NCI-H146 (cell line): ENCODE measurements at places on chromosomes 3 and 15.

DNA sequence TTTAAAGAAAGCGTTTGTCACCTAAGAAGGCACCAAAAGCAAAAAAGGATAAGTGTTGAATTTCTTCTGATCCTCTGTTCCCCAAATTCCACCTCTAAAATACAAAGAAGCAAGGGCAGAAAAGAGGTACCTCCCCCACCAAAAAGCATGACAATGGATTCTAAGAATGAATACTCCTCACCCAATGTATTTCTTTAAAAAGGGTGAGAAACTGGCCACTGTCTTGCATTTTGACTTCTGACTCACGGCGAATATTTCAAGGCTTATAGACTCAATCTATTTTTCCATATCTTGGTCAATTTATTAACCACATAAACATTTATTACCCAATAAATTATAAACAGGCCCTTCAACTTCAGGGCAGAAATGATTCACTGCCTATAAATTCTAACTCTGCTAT is 131.1 kb downstream of the NR1I2 start:
- DNase-seq = no peak

GRCh38 chr15:35061825-35062737 is 23.0 kb downstream of the NANOGP8 start:
- no peak for DNase-seq

- DNase-seq = no peak
These were observed 73.4 kb downstream of the CRYBG3 start for GRCh38 chr3:97895216-97895615.

DNA sequence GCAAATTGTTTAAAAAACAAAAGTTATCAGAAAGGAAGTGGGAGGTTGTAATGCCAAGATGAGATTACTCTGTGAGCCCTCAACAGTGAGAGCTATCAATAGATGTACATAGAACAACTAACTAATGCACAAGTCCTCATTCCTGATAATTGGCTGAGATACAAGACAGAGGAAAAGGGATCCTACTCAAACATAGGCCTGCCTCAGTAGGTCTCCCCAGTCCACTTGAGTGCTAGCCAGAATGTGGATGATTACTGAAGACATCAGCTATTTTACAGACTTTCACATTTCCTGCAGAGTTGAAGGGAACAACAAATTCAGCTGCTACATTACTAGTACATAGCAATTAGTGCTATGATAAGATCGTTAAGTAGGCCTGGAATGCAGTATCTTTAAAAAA is 981.9 kb downstream of the TUSC7 start:
- DNase-seq = no peak

GRCh38 chr3:106611116-106611515 is 742.3 kb upstream of the CBLB start:
- no peak for DNase-seq

DNA sequence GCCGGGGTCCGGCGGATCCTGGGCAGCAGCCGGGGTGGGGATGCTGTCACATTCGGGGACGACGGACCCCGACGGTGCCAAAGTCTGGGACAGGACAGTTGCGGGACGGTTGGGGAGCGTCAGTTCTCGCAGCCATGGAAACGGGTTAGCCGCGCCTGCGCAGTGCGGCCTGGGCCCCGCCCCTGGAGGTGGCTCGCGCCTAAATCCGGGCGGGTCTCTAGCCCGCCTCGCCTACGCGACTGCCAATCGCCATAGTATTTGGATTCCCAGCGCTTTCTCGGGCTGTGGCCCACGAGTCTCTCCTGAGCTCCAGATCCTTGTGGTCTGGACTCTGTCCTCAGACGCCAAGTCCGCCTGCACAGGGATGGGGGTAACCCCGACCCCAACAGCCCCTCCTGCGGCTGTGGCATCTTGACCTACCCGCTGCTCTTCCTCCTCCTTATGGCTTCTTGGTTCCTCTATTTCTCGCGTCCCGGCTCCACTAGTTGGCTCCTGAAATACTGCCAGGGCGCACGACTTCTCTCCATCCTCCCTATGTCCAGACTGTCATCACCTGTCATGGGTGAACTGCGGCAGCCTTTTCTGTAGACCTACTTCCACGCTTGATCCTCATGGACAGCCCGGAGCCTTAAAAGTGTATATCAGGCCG is at the start of gene ZMYND10:
TSS of gene ZMYND10 (minus strand) at position 147 of the 649 bp plus-strand sequence. CDS start 153 bp downstream, outside the sequence.
- peak; percentile 64 for DNase-seq

GRCh38 chr15:86802244-86802643 is 722.6 kb downstream of the AGBL1 start:
- DNase-seq = no peak

- no peak for DNase-seq
These were observed 513.2 kb upstream of the TBL1XR1 start for GRCh38 chr3:177710506-177710905.

DNA sequence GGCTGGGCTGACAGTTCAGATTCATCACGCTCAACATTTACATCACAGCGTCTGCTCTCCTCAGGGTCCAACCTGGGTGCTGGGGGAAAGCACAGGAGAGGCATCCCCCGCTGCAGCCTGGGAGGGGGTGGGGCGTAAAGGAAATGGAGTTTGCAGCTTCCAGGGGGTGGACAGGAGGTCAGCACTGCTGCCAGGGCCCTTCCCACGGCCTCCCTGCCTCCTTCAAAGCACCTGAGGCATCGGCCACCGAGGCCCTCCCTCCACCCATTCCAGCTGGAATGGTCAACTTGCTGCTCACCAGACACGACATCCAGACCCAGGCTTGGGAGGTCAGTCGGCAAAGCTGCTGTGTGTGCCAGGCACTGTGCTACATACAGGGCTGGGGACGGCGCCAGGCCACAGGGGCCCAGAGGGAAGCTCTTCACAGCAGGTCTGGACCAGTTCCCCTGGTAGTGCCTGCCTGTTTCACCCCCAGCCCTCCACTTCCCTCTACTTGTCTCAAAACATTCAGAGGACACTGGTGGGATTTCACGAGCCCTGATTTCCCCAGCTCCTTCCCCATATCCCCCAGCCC is 120.7 kb downstream of the ANP32A start:
- no peak for DNase-seq

DNA sequence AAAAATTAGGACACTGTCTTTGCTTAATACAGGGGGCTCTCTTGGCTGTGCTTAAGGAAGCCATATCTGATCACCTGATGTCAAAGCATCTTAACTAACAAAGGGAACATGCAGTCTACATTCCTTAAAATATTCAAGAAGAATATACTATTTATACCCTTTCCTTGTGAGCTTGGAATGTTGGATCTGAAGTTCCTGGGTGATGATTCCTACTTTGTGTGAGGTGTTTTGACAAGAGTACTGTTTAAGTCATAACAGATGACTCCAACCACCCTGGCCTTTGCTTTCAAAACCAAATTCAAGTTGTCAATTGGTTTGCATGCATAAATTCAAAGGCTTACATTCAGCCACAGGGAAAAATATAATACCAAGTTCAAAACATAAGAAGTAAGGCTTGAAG is 862.7 kb upstream of the SEMA6D start:
- DNase-seq = no peak

GRCh38 chr3:72143966-72144717 is 359.2 kb upstream of the PROK2 start:
- DNase-seq = no peak

GRCh38 chr3:172244011-172244410 is 204.2 kb downstream of the GHSR start:
- DNase-seq = no peak

- DNase-seq = no peak
These were observed 6.0 kb downstream of the IP6K1 start for GRCh38 chr3:49780080-49780974.

DNA sequence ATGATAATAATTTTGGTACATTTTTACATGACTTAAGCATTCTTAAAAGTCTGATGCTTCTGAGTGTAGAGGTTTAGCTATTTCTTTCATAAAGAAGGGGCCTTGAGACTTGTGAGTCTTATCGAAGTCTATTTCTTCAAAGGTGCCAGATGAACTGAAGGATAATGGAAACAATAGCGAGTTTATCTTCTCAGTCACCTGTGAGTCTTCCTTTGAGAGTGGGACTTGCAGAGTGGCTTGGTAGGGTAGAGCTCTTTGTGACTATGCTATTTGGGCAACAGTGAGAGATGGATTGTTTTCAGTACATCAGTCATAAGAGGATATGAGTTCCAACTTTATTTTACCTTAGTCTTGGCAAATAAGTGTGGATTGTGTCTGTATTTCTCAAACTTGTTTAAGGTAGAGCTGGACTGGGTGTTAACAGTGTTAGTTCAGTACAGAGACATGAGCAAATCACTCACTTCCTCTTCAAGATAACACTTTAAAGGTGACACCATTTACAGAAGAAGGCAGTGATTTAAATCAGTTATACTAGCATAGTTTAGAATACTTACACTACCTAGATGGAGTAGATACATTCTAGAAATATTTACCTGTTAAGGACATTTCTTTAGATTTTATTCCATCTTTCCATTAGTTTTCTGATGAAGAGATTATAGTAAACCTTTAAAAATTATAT is 3.2 kb downstream of the AKAP13 start:
- DNase-seq = no peak

GRCh38 chr3:98554580-98554979 is 22.8 kb downstream of the GPR15 start:
- DNase-seq = no peak

DNA sequence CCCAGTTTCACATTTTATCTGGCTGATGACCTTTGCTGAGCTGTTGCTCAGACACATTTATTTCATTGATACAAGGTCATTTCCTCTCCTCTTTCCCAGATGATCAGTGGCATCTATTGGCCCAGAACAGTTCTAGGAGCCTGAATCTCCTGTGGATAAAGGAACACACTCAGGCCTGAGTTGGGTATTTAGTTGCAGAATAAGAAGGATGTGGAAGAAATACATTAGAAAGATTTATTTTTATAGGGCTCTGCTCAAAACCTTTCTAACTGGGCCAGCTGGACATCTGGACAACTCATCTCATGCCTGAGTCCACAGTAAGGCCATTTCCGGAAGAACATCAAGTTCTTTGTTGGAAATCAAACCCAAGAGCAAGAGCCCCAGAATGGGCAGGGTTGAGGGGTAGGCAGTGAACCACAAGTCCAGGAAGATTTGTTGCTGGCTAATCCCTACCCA is 19.7 kb upstream of the MFGE8 start:
- no peak for DNase-seq

DNA sequence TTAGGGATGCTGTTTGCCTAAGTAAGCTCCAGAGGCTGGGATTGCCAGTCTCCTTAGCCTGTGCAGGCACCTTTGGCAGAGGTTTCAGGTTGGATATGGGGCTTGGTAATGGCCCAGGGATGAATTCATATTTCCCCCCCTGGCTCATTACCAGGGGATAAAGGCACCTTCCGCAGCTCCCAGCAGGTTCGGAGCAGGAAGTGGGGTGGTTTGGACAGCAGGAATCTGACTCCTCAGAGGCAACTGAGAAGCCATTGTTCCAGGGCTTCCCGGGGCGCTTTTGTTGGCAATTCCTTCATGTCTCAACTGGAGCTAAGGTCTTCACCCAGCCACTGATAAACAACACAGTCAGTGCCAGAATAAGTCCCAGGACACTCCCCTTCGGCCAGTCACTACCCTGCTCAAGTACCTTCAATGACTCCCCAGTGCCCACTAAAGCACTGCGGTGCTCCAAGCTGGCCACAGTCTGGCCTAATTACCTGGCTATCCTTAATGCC is 85.3 kb upstream of the SLC6A6 start:
- DNase-seq = peak; percentile 66

DNA sequence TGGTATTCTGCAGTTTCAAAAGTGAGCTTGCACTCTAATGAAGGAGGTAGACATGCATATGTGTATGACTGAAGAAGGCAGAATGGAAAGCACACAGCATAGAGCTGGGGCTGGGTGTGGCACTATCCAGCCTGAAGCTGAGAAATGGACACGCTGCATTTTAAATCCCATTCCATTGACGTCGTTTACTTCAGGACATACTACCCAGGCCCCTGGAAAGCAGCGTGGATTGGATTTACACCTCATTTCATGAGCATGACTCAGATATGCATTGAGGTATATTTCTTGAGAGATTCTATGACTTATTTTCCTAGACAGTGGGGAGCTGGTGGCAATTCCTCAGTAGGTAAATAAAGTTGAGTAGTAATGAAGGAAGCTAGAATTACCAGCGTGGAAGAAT is 101.4 kb downstream of the ABI3BP start:
- no peak for DNase-seq

DNA sequence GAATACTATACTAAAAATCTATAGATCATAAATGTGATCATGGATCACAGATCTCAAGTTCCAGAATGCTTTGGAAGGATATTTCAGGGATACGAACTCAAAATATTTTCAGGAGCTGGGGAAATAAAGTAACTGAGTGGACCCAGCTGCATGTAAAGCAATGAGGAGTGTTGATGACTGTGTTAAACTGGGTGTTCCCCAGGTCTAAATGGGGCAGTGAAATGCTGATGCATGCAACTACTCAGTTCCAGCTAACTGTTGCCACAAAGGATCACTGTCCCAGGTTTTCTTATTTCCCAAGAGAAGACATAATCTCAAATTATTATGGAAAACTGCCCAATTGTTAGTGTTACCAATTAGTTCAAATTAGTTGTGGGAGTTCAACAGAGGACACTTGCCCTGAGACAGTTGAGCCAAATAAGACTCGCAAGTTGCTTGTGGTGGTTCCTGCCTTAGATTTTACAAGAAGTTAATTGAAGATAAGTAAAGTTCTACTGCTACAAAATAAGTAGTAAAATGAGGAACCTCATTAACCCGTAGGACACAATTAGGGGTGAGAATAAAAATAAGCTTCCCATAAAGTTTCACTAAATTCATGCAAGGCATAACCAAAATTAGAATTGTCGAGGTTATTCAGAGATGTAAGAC is 66.3 kb upstream of the IL12A start:
- DNase-seq = no peak

DNA sequence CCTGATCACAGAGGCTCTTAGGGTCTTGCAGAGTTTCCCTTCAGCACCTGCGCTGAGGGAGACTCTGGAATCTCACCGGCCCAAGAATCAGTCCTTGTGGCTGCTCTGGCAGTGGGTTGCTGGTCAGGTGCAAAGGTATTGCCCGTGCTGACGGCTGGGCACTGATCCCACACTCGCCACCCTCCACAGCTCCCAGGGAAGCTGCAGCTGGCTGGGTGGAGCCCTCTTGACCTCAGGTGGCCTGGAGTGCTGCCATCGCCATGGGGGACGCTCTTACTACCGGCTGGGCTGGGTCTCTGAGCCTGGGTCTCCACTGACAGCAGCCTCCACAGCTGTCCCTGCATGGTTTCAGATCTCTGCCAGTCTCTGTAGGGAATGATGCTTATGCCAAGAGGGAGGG is 52.6 kb upstream of the EPHB3 start:
- DNase-seq = no peak

- DNase-seq = peak; percentile 24
These were observed 2.2 kb upstream of the BNIP2 start for GRCh38 chr15:59691194-59691805.

- no peak for DNase-seq
These were observed 17.3 kb downstream of the HDAC11 start for GRCh38 chr3:13497386-13497785.

- no peak for DNase-seq
These were observed 532.6 kb upstream of the CCDC54 start for GRCh38 chr3:106844638-106845037.
